ENCODE measurements at places on chromosomes 12 and 14.

DNA sequence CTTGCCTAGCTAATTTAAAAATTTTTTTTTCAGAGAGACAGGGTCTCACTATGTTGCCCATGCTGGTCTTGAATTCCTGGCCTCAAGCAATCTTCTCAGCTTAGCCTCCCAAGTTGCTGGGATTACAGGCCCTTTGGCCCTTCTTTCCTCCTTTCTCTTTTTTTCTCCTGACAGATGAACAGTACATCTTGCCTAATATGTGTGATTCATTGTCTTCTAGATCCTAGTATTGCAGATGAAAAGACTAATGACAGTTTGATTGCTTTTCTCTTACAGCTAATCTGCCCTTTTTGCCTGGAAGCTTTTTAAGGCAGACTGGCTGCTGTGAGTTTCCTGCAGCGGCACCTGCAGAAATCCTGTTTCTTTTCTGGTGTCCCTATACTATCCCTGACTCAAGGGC lies 12.0 kb downstream of the DEPDC4 start:
- no peak for DNase-seq

DNA sequence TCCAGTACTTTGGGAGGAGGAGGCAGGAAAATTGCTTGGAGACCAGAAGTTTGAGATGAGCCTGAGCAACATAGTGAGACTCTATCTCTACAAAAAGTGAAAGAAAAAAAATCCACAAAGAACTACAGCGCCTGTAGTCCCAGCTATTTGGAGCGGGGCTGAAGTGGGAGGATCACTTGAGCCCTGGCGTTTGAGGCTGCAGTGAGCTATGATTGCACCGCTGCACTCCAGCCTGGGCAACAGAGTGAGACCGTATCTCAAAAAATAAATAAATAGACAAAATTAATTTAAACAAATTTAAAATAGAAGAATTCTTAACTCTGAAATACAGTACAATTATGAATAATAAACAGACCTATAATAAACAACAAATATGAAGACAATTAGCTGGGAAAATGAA lies 40.9 kb downstream of the ATL1 start:
- DNase-seq: no peak

- peak; percentile 72 for DNase-seq
Observed at GRCh38 chr14:51094901-51095853, at the start of gene TRIM9. Gene TRIM9 (minus strand): TSS chr14:51095105. CDS start chr14:51094939, 166 bp downstream.

GRCh38 chr12:8453796-8454195 lies 2.0 kb upstream of the CLEC6A start:
- no peak for DNase-seq

- DNase-seq: no peak
Observed at GRCh38 chr12:130715150-130715997, 725 bp downstream of the RIMBP2 start.

- DNase-seq: no peak
Observed at GRCh38 chr12:88235183-88235833, 93.2 kb downstream of the TMTC3 start.

DNA sequence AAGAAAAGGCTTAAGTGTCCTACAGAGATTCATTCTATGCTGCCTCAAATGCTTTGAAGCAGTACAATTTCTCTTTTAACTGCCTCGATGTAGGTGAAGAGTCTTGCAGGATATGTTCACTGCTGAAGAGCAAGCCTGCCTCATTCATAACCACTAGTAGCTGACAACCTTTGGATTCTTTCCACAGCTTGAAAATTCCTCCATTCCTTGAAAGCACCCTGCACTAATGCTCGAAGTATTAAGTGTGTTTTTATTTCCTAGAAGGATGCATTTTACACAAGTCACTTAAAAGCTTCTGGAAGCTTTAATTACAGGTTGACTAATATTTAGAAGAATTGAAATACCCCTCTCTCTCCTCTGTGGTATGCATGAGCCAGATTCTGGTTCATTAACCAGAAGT lies 429.4 kb downstream of the DIO2 start:
- no peak for DNase-seq

DNA sequence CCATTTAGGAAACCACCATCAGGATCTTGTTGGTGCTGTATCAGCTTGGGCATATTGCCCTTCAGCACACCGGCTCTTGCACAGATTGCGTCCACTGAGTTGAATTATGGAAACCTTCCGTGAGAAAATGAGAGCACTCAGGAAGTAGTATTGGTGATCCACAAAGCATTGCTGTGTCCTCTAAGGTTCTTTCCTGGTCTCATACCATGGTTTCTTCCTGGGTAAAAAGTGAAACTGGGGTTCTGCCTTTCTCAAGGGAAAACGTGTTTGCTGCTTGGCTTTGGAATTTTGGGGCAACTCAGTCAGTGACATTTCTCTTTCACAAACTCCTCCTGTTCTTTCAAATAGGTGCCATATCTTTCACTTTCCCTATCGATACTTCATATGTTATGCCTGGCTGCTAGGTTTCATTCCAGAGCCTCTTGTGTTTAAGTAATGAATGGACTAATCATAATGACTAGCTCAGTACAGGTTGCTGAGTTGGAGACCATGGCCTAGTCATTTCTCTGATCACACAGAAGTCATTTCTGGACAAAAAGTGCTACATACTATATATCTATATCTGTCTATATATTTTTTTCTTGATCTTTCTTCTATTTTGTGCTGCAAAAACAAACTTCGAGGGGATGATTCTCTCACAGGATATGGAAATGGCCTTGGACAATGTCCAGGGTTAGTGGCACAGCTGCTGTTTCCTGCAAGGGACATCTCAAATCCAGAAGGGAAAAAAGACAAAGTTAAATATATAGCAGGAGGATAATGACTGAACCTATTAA lies 423.4 kb downstream of the ZFP36L1 start:
- no peak for DNase-seq

GRCh38 chr14:91317381-91318308 lies 73.1 kb upstream of the GPR68 start:
- peak; percentile 57 for DNase-seq
